Stimulated activated CD4-positive, alpha-beta T cell treated with anti-CD3 and anti-CD28 coated beads, Interleukin-1b, Interleukin-23, amount 100 ng/mL, for 1 hour (primary cell): ENCODE measurements at places on chromosomes 7 and 10.

DNA sequence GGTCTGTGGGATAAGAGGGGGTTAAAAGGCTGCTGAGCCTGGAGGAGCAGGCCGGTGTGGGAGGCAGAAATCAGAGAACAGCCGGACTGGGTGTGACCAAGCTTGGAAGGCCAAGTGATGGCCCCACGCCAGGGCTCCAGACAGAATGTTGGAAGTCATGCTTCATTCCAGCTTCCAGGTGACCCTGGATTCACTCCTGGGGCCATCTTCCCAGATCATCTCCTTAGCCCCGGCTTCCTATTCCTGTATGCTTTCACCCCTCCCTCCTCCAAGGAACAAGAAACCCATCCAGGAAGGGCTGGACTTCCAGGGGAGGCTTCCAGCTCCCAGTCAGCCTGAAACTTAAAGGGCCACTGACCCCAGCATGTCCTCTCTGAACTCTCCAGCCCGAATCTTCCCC lies 1.0 kb downstream of the INMT start:
- no peak for DNase-seq

DNA sequence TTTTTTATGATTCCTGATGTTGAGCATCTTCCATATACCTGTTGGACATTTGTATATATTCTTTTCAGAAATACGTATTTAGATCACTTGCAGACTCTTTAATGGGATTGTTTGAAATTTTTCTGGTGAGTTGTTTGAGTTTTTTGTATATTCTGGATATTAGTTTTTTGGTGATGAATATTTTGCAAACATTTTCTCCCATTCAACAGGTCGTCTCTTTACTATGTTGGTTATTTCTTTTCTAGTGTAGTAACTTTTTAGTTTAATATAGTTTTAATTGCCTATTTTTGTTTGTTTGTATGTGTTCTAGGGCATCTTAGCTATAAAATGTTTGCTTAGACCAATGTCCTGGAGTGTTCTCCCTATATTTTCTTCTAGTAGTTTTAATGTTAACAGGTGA lies 72.7 kb downstream of the ZWINT start:
- DNase-seq = no peak

DNA sequence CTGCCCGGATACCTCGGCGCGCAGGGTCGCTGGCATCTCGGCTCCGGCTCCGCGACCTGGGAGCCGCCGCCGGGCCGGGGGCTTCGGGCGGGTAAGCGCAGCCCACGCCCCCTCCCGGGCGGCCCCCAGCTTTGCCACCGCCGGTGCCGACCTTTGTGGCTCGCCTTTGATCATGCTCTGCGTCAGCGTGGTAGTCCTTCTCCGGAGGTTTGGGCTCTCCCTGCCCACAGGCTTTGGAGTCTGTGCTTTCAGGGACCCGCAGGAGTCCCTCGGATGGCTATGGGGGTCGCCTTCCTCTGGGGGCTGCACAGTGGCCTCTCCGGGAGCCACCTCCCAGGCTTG lies 7.3 kb downstream of the ATP6V1F start:
- DNase-seq = no peak

DNA sequence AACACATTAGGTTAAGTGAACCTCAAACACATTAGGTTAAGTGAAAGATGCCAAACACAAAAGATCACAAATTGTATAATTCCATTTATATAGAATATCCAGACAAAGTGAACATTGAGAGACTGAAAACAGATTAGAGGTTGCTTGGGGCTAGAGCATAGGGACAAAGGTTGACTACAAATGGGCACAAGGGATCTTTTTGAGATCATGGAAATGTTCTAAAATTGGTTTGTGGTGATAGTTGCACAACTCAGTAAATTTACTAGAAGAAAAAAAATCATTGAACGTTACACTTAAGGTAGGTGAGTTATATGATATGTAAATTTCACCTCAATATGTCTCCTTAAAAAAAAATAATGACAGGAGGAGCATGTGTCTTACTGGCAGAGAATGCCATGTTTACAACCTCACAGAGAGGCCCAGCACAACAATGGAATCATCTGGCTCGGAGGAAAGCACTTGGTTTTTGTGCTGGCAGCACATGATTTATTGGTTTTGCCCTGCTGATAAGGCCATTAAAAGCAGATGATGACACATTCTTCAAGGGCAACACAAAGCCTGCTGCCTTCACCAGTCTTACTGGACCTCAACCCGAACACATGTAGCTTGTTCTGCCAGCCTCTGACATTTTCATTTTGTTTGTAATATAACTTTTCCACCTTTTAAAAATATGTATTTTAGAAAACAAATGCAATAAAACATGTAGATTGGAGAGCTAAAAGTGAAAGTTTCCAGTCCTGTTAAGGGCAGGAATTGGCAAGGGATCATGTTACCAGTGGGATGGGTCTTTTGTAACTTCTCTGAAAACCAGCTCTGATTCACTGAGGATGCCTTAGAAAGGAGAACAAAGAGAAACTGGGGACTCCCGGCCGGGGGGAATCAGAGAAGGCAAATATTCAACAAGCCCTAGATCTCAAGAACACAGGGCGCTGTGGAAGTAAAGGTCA lies 11.9 kb upstream of the LMOD2 start:
- DNase-seq = no peak

GRCh38 chr7:19024261-19024660 lies 93.2 kb downstream of the TWIST1 start:
- no peak for DNase-seq

DNA sequence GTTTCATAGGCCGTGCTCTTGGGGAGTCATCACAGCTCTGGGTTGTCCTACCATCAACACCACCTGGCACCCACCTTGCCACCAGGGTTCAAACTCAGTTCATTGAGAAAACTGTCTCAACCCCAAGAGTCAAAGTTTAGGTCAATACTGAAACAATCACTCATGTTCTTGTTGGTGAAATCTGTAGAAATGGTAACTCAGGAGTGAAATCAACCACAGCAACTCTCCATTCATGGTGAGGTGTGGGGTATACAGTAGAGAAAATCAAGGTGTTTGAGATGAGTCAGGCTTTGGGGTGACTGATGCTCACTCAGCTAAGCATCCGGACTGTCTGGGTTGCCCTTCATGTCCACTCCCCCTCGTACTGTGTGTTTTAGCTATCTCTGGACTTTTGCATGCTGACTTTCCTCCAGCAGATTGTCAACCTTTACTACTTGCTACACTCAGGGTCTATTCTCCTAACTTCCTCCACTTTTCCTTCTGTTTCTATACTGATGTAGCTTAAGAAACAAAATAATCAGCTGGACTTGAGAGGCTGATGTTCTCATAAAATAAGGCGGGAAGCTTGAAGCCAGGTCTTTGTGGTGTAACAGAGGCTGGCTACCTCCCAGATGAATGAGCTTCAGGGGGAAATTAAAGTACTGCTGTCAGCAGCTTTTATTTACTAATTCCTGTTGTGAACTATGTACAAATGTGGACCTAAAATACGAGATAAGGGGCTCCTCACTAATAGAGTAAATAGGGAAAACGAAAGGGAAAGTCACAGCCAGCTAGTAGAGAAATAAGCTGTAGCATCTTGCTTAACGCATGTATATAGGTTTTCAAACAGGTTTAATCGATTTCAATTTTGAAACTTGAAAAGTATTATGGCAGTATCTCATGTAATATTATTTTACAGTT lies 173.6 kb upstream of the AKR1E2 start:
- DNase-seq = no peak

- DNase-seq = no peak
Measured at GRCh38 chr10:4046030-4046429, 261.0 kb upstream of the KLF6 start.

- DNase-seq = no peak
Measured at GRCh38 chr10:97481071-97481470, 17.2 kb downstream of the MMS19 start.

- no peak for DNase-seq
Measured at GRCh38 chr7:13448243-13448642, 541.2 kb downstream of the ETV1 start.

DNA sequence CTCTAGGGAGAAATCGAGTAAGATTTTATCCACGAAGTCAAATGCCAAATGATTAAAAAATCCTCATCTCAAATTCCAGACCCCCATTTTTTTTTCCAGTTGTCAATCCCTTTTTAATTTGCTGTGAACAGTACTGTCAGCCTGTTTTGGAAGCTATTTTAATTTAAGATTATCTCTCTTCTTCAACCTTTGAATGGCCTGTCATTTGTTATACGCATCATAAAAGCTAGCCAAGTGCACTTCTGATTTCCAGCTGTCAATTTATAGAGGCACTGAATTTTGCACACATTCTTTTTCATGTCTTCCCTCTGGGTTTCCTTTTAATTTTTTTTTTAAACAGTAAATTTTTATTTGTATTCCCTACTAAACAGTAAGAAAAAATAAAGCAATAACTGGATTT lies 336.4 kb upstream of the HGF start:
- DNase-seq = no peak

DNA sequence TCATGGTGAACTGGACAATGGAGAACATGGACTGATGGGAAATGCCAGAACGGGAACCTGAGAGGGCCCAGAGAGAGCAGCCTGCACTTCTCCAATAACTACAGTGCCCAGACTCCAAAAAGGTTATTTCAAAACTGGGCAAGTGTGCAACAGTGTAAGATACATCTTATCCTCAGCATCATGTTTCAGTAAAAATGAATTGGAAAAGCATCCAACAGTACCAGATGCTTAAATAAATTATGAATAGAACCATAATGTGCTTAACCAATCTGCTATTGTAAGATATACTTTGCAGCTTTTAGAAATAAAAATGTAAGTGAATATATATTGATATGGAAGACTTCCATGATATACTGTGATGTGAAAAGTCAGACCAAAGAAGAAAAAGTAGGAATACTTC lies 303.3 kb downstream of the GRID1 start:
- no peak for DNase-seq
